NCI-H1694 treated with DMSO at 0.1 percent for 48 hours (cell line): ENCODE measurements at places on chromosomes 3 and 15.

- no peak for DNase-seq
These were observed 332.6 kb downstream of the PTPRG start for GRCh38 chr3:61893840-61894566.

DNA sequence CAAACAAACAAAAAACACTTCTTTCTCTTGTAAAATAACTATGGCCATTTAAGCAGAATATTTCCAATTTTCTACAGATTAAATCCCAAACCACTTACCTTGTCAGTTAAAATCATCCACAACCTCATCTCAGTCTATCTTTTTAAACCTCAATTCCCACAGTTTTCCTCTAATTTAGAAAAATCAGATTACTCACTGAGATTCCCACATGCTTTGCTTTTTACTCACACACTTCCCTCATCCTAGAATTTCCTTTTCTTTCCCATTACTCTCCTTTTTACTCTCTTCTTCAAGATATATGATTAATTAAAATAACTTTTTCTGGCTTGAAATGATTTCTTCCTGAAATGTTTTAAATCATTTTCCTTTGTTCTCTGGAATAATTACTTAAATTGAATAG is 790.7 kb downstream of the ROBO1 start:
- DNase-seq, result no peak

DNA sequence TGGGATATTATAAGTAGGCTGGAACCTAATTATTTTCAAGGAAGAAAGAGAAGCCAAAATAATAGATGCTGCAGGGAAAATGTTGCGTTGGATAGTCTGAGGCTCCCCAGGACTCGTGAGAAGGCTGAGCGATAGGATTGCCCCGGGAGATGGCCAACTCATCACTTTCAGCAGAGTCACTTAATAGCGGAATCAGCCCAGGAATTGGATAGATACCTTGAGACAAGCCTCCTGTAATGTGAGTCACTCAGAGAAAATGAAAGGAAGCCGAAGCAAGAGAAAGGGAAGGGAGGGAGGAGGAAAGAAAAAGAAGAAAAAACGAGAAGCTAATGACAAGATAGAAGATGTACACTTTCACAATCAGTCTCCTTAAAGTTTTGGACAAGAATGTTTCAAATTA is 94.3 kb downstream of the SQOR start:
- DNase-seq, result no peak

DNA sequence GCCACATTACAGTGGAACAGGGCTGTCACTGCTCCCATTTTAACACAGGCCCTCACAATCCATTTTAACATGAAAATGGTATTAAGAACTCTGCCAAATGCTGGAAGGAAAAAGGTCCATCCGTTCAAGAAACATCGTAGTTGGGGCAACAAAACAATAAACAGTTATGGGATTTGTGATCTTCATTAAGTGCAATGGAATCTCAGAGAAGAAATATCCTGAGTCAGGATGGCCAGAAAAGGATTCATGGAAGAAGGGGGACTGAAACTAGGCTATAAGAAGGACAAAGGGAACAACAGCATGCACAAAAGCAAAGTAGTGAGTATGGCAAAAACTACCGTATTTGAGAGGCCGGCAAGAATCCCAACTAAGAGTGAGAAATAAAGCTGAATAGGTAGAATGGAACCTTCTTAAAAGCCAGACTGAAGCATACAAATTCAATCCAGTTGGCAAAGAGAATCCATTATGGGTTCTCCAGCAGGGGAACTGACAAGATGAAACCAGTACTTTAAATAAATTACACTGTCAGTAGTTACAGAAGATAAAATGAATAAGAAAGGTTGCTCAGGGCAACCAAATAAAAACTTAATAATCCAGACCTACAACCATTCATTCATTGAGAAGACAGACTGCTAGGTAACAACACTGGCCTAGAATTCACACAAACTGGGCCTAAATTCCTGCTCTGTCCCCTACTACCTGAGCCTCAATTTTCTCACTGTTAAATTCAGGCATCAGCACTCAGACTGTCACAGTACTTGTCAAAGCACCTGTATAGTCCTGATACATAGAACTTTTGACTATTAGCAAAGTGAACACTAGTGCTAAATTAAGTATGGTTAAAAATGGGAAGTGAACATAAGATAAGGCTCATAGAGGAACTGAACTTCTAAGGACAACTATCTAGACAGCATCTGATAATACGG is 6.3 kb downstream of the TBL1XR1 start:
- no peak for DNase-seq

- no peak for DNase-seq
These were observed 60.4 kb downstream of the PLAAT1 start for GRCh38 chr3:193301433-193301832.

DNA sequence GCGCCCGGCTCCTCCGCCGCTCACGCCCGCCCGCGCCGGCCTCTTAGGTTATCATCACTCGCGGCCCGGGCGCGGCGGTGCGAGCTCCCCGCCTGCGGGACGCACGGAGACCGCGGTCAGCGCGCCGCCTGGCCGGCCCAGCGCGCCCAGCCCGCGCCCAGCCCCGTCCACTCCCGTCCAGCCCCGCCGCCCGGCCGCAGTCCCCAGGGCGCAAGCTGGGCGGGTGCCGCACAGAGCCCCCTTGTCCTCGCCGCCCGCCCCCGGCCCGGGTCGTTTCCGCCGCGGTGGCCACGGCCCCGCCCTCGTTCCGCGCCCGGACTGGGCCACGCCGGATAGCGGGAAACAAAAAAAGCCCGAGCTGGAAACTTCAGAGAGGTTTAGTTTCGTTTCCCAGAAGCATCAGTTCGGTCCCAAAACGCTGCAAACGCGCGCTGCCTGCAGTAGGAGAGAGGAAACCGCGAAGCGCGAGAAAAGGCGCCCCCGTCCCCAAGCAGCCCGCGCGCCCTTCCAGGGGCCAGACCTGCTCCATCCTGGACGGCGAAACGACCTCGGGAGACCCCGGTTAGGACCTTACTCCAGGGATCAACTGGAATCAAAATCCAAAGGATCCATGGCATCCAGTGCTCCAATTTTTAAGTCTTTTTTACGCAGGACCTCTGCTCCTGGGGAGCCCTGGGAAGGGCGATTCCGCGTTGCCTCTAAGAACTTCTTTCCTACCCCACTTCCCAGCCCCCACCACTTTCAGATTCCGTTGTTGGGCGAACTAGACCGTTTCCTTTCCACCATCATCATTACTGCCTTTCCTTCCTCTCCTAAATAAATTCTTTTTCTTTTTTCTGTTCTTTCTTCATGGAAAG is at the start of gene ATP10A:
ATP10A (minus strand) TSS at position 217 of the 857 bp plus-strand sequence. CDS start 231 bp downstream, outside the sequence.
- DNase-seq, result no peak
